ENCODE measurements at places on chromosomes 1 and 21. TPM values are rescaled to one million over a fixed set of nuclear protein-coding genes. Genes with fewer than 3 reads are reported as not detected.

Gene WDR64
- total RNA-seq: 0.58 TPM

Gene NBPF4
- total RNA-seq: not detected

GRCh38 chr1:224524679-224525078 is 90.1 kb upstream of the WDR26 start:
- no peak for DNase-seq

Gene SIM2
- total RNA-seq: not detected

Gene IGSF9
- total RNA-seq: not detected

DNA sequence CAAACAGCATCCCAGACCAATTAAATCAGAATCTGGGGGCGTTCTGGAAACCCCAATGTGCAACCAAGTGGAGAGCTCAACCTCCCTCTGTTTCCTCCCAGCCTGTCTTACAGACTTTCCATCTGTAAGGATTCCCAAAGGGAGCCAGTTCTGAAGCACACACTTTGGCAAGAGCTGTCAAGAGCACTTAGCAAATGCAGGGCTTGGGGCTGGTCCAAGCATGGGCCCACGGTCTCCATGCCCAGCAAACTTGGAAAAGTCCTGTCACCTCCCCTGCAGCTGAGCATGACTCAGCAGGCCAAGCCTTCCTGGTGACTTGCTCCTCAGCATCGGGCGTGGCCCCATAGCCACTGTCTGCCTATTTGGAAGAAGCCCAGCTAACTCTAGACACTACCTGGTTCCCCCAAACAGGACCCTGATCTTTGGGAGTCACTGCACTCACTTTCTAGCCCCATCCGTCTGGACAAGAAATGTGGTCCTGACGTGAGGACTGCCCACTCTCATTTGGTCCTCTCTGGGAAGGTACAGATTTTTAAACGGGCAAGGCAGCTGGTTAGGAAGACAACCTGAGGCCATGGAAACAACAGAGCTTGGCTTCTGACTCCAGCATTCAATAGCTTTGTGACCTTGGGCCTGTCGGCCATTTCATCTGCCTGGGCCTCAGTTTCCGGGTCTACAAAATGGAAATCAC is 16.9 kb downstream of the SLC2A1 start:
- DNase-seq: no peak

- no peak for DNase-seq
Measured at GRCh38 chr1:201004732-201005131, 18.8 kb downstream of the KIF21B start.

All from activated B cell treated with CpG ODN at 0.5 μM for 24 hours (primary cell).